ENCODE measurements at places on chromosomes 6 and 20. TPM values are rescaled to one million over a fixed set of nuclear protein-coding genes. Genes with fewer than 3 reads are reported as not detected.

CRISP3 gene
- not detected for total RNA-seq

ARHGAP18 gene
- total RNA-seq: 67.1 TPM

HAO1 gene
- total RNA-seq: not detected

PRR18 gene
- total RNA-seq: not detected

PACRG gene
- under 0.01 TPM for total RNA-seq

PABPC1L gene
- total RNA-seq: 0.64 TPM

ADGB gene
- not detected for total RNA-seq

ABHD16B gene
- total RNA-seq: not detected

RCAN2 gene
- 0.26 TPM for total RNA-seq

SUMO4 gene
- 1.0 TPM for total RNA-seq

SSTR4 gene
- not detected for total RNA-seq

DLK2 gene
- total RNA-seq: 0.76 TPM

LAMA2 gene
- total RNA-seq: 0.64 TPM

IPCEF1 gene
- 2.1 TPM for total RNA-seq

C6orf141 gene
- total RNA-seq: 45.5 TPM

BTN2A1 gene
- 7.0 TPM for total RNA-seq

GLP1R gene
- total RNA-seq: not detected

IL20RA gene
- total RNA-seq: 1.1 TPM

CCND3 gene
- total RNA-seq: 55.6 TPM

UTRN gene
- total RNA-seq: 675 TPM

DOK5 gene
- total RNA-seq: not detected

KCNK15 gene
- not detected for total RNA-seq

VIP gene
- 0.39 TPM for total RNA-seq

PROKR2 gene
- total RNA-seq: not detected

HCK gene
- not detected for total RNA-seq

DNMT3B gene
- total RNA-seq: 1.4 TPM

RIPOR2 gene
- total RNA-seq: 0.13 TPM

SAMD5 gene
- total RNA-seq: 0.51 TPM

APOBEC2 gene
- total RNA-seq: not detected

SLC22A7 gene
- not detected for total RNA-seq

ZNF337 gene
- 11.6 TPM for total RNA-seq

SGK2 gene
- under 0.01 TPM for total RNA-seq
